Activated CD4-positive, alpha-beta T cell treated with anti-CD3 and anti-CD28 coated beads for 36 hours (primary cell): ENCODE measurements at places on chromosomes 5 and 9. TPM values are rescaled to one million over a fixed set of nuclear protein-coding genes. Genes with fewer than 3 reads are reported as not detected.

Gene FBXL7
- total RNA-seq = not detected

Gene CTXN3
- not detected for total RNA-seq

Gene NR5A1
- not detected for total RNA-seq

Gene OTULINL
- total RNA-seq = 10.9 TPM

Gene ELOVL7
- total RNA-seq = 0.69 TPM

Gene RNF208
- total RNA-seq = 7.1 TPM

Gene SAXO1
- 0.11 TPM for total RNA-seq

Gene FOXD4L3
- not detected for total RNA-seq
